Activated CD8-positive, alpha-beta T cell treated with anti-CD3 and anti-CD28 coated beads for 36 hours (primary cell): ENCODE measurements at places on chromosomes 16 and 17.

GRCh38 chr16:35752012-35752772, 2292.8 kb downstream of the TP53TG3F start:
- DNase-seq, result no peak
- H3K36me3 ChIP-seq, result no peaks in the 10 kb centered on the region
- H3K4me1 ChIP-seq, result no peaks in the 10 kb centered on the region

DNA sequence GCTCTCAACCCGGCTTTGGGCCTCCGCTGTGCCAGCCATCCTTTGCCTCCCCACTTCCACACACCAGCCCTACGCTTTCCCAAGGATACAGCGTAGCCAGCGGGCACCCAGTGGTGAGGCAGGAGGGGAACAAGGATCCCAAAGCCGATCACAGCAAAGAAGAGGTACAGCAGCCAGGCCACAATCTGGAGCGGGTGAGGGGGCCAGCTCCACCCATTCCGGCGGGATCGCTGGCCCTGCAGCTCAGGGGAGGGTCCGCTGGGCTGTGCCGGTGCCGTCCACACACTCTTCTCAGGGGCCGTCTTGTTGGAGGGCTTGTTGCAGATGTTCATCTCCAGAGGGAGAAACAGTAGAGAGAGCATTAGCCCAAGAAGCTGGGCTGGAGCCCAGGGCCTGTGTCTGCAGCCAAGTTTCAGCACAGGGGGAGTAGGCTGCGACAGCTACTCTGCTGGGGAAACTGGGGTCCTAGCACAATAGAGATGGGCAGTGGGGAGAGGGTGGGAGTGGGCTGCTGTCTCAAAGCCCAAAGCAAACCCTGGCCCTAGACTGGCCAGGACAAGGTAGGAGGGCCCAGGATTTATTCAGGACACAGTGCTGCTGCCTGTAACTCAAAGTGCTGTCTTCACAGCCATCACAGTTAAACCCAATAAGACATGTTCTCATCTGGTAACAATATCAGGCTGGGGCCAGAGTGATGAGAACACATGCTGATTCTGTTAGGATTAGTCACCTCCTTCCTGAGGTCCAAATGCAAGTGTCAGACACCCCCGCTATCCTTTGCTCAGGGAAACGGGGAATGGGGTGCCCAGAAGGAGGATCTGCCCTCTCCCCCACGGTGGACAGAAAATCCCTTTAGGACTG, 9.9 kb downstream of the ZDHHC1 start:
- H3K4me3 ChIP-seq, result no peak overlapping the region
- H3K27me3 ChIP-seq, result peaks cover 3% of the 10 kb centered on the region
- H3K36me3 ChIP-seq, result no peaks in the 10 kb centered on the region
- DNase-seq, result no peak
- H3K4me1 ChIP-seq, result no peaks in the 10 kb centered on the region

GRCh38 chr17:8126491-8127066, 2.7 kb upstream of the HES7 start:
- peaks cover 28% of the 10 kb centered on the region for H3K27me3 ChIP-seq
- peak; percentile 59 for DNase-seq
- peaks cover 41% of the 10 kb centered on the region for H3K4me1 ChIP-seq
- H3K36me3 ChIP-seq, result peaks cover 3% of the 10 kb centered on the region
- peak overlapping the region; percentile 97 for H3K4me3 ChIP-seq

DNA sequence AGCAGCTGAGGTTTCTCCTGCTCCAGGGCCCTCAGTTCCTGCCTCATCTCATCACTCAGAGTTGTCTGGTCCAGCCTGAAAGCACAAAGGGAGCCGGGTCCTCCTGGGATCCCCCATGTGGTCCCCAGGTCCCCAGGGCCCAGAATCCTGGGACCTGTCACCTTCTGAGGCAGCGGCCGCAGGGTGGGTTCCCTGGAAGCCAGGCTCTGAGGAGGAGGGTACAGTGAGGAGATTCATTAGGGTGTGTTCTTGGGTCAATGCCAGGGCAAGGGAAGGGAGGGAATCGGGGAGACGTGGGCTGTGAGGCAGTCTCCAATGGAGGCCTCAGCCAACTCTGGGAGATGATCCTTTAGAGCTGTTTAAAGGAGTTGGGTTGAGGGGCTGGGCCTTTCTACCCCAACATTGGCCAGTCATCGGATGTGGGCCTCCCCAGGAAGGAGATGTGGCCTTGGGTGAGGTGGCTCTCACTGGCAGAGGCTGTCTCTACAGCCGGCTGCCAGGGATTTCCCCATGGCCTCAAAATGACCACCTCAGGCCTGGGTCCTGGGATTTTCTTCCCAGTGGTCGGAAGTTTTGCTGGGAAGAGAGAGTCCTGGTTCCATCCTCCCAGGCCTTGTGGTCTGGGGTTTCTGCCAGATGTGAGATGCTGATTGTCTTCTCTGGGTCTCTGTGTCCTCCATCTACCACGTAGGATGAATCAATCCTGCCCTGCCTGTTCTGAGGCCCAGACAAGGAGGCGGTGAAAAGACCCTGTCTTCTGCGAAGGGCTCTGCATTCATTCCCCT, 47.3 kb downstream of the NLRP1 start:
- peak overlapping the region; percentile 20 for H3K27ac ChIP-seq
- peaks cover 17% of the 10 kb centered on the region for H3K36me3 ChIP-seq
- H3K27me3 ChIP-seq, result no peaks in the 10 kb centered on the region
- H3K4me1 ChIP-seq, result no peaks in the 10 kb centered on the region

DNA sequence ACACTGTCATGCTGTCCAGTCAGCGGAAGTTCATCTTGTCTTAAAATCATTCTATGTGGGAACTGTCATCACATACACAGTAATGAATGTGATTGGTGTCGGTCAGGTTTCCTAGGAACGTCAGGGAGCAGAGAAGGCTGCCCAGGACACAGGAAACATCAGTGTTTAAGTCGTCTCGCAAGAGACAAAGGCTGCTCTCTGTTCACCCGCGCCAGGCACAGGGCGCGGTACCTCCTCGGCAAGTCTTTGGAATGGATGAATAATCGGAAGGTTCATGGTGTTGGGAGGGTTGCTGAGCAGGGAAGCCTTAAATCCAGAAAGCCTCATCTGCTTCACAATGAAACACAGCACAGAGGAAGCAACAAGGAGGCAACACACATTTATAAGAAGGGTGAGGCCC, 148.2 kb downstream of the CPPED1 start:
- no peak overlapping the region for H3K4me3 ChIP-seq
- H3K36me3 ChIP-seq, result no peaks in the 10 kb centered on the region
- H3K27me3 ChIP-seq, result no peaks in the 10 kb centered on the region
- H3K4me1 ChIP-seq, result no peaks in the 10 kb centered on the region
- no peak for DNase-seq

- H3K4me1 ChIP-seq, result peaks cover 2% of the 10 kb centered on the region
- no peak overlapping the region for H3K27ac ChIP-seq
- DNase-seq, result no peak
- no peaks in the 10 kb centered on the region for H3K27me3 ChIP-seq
- H3K4me3 ChIP-seq, result no peak overlapping the region
- H3K36me3 ChIP-seq, result peaks cover 35% of the 10 kb centered on the region
These were observed 25.9 kb downstream of the NMT1 start for GRCh38 chr17:45086865-45087503.

DNA sequence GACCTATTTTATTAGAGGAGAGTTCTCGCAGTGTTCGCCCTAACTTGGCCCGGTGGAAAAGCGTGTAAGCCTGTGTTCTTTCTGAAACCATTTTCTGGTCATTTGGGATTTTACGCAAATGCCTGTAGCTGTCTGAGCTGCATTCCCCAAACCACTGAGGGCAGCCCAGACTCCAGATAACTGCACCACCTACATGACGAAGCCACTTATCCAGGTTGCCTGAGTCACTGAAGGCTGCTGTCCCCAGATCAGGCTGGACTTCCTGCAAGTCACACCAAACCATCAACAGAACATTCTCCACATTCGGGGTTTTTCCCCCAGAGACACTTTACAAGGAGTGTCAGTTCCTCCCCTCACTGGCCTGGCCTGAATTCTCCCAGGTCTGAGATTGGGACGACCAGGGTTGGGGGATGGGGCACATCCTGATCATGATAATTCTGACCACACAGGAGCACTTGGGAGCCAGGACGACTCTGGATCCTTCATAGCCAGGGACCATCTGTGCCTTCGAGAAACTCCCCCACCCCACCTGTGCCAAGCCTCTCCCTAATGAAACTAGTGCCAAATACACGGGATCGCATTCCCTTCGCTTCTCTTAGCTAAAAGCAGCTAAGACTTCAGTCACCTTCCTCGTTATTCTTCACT, 2.3 kb downstream of the RPRML start:
- peaks cover 2% of the 10 kb centered on the region for H3K36me3 ChIP-seq
- no peak overlapping the region for H3K4me3 ChIP-seq
- H3K27me3 ChIP-seq, result peaks cover 38% of the 10 kb centered on the region
- H3K4me1 ChIP-seq, result peaks cover 13% of the 10 kb centered on the region

GRCh38 chr17:78132084-78132676, 1.6 kb downstream of the TMC8 start:
- peak overlapping the region; percentile 78 for H3K4me3 ChIP-seq
- peaks cover 54% of the 10 kb centered on the region for H3K4me1 ChIP-seq
- no peaks in the 10 kb centered on the region for H3K27me3 ChIP-seq
- DNase-seq, result peak; percentile 90

DNA sequence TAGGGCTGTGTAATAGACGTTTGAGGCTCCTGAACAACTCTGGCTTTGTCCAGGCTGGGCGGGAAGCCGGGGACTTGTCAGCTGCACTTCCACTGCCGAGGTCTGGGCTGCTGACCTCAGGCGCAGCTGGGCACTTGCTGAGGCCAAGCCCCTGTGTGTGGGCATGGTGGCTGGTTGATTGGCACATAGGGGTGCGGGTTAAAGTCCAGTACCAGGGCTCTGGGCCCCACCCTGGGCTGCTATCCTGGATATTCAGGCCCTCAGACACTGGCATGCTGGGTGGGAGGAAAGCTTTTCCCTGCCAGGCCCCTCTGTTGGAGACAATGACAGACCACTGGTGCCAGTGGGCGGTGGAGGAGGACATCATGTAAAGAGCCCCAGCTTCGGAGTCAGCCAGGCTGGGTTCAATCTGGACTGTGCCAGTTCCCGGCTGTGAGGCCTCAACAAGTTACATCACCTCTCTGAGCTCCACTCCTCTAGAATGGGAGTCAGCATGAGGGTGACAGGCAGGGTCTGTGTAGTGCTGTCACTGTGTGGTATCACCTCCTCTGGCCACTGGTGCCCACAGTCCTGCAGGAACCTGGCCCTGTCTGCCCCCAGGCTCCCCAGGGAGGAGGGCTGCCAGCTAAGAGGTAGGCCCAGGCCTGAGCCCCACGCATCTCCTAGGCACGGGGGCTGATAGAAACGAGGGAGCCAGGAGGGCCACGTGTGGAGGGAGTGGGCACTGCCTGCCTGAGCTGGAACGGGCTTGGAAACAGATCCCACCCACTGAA, 42.5 kb downstream of the PSME3IP1 start:
- peaks cover 34% of the 10 kb centered on the region for H3K4me1 ChIP-seq
- H3K27me3 ChIP-seq, result no peaks in the 10 kb centered on the region
- peak overlapping the region; percentile 25 for H3K27ac ChIP-seq
- no peak overlapping the region for H3K4me3 ChIP-seq
- no peak for DNase-seq
- peaks cover 1% of the 10 kb centered on the region for H3K36me3 ChIP-seq

- no peak overlapping the region for H3K27ac ChIP-seq
- no peak overlapping the region for H3K4me3 ChIP-seq
- H3K36me3 ChIP-seq, result peaks cover 23% of the 10 kb centered on the region
- H3K4me1 ChIP-seq, result no peaks in the 10 kb centered on the region
- H3K27me3 ChIP-seq, result no peaks in the 10 kb centered on the region
- no peak for DNase-seq
These were observed 229.0 kb downstream of the FTO start for GRCh38 chr16:53932975-53933374.

GRCh38 chr17:68089881-68090280, 54.3 kb downstream of the KPNA2 start:
- peaks cover 1% of the 10 kb centered on the region for H3K27me3 ChIP-seq
- DNase-seq, result peak; percentile 49
- no peak overlapping the region for H3K4me3 ChIP-seq
